ENCODE measurements at places on chromosomes 1 and 21. TPM values are rescaled to one million over a fixed set of nuclear protein-coding genes. Genes with fewer than 3 reads are reported as not detected.

DNA sequence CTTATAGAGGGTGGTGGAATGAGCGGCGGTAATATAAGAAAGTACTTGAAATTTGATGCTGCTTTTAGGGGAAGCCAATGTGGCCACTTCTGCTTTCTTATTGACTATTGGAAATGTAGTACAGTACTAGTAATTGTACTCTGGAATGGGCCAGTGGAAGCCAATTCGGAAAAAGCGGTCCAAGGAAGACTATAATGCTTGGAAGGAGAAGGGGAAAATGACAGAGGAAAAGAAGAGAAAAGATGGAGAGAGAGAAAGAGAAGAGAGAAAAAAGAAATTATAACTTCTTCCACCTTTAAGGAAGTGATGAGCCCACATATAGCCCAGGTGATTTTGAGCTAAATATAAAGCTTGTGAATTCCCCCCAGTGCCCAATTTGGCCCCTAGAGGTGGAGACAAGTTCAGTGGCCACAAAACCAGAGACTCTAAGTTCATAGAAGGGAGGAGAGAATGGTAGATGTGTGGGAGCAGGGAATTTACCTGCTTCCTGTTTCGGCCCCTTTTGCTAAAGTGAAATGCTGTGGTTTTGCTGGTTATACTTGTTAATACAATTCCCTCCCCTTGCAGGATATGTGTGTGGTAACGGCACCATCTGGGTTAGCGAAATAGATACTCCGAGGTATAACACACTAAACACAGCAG, 35.7 kb upstream of the DUSP10 start:
- no peak for DNase-seq

- DNase-seq: no peak
These were observed 27.6 kb upstream of the RGL1 start for GRCh38 chr1:183777328-183777727.

- DNase-seq: no peak
These were observed 100.5 kb downstream of the GIPC2 start for GRCh38 chr1:78146205-78146771.

- no peak for DNase-seq
These were observed 394.3 kb downstream of the KCNH1 start for GRCh38 chr1:210739627-210740026.

- peak; percentile 74 for DNase-seq
These were observed 1.2 kb upstream of the DHRS3 start for GRCh38 chr1:12618965-12619791.

GRCh38 chr1:216997069-216997468, 273.8 kb upstream of the ESRRG start:
- no peak for DNase-seq

GRCh38 chr1:21594935-21595897, 73.9 kb downstream of the RAP1GAP start:
- DNase-seq: peak; percentile 46

MRPS14 gene
- 35.5 TPM for total RNA-seq

TRNP1 gene
- 296 TPM for total RNA-seq

GRCh38 chr1:87452648-87453047, 124.0 kb downstream of the LMO4 start:
- DNase-seq: no peak

SLC5A9 gene
- total RNA-seq: 15.2 TPM

- DNase-seq: no peak
These were observed 723.9 kb downstream of the PTPRU start for GRCh38 chr1:29960156-29960755.

- peak; percentile 8 for DNase-seq
These were observed 17.3 kb upstream of the LRP8 start for GRCh38 chr1:53344921-53345838.

DNA sequence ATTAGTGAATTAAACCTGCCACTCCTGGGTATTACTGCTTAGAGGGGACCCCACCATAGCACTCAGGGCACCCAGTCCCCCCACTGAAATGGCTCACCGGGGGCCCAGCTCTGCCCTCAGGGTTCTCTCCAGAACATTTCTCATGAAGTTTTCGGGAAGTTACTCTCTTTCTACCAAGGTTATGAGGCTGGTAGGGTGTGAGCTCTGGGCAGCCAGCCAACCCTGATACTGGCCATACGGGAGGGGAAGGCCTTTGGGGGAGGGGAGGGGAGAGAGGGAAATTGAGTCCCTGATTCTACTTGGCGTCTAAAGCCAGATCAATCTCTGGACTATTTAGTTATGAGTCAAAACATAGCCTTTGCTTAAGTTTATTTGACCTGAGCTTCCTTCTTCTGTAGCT, 12.9 kb upstream of the PDE9A start:
- peak; percentile 79 for DNase-seq

DNA sequence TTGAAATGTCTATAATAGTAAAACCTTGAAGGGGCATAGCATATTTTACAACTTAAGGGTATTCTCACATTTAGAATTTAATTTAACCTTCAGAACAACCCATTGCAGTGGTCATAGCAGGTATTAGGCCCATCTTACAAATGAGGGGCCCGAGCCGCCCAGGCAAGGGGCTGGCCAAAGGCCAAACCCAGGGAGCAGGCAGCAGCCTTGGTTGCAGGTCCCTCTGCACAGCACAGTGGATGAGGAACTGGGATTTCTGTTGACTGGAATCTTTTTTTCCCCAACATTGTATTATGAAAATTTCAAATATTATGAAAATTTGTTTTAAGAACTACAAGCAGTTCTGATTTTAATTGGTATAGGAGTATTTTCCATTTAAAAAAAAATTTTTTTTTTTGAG, 33.2 kb downstream of the CCSAP start:
- DNase-seq: no peak

- no peak for DNase-seq
These were observed 201.5 kb downstream of the S1PR1 start for GRCh38 chr1:101438359-101438758.

DNA sequence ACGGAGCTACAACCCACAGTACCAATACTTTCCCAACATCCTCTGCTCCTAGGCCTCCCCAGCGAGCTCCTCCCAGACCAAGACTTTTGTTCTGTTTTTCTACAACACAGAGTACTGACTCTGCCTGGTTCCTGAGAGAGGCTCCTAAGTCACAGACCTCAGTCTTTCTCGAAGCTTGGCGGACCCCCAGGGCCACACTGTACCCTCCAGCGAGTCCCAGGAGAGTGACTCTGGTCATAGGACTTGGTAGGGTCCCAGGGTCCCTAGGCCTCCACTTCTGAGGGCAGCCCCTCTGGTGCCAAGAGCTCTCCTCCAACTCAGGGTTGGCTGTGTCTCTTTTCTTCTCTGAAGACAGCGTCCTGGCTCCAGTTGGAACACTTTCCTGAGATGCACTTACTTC, 20.6 kb downstream of the PLA2G5 start:
- no peak for DNase-seq

- DNase-seq: no peak
These were observed 152.9 kb upstream of the EDN2 start for GRCh38 chr1:41637367-41637766.

GRCh38 chr1:960363-961131, at the start of gene KLHL17:
TSS of gene KLHL17 (plus strand) at chr1:960584. CDS start at chr1:960694, 110 bp downstream.
- DNase-seq: peak; percentile 67

TSNAX gene
- 31.7 TPM for total RNA-seq

DNA sequence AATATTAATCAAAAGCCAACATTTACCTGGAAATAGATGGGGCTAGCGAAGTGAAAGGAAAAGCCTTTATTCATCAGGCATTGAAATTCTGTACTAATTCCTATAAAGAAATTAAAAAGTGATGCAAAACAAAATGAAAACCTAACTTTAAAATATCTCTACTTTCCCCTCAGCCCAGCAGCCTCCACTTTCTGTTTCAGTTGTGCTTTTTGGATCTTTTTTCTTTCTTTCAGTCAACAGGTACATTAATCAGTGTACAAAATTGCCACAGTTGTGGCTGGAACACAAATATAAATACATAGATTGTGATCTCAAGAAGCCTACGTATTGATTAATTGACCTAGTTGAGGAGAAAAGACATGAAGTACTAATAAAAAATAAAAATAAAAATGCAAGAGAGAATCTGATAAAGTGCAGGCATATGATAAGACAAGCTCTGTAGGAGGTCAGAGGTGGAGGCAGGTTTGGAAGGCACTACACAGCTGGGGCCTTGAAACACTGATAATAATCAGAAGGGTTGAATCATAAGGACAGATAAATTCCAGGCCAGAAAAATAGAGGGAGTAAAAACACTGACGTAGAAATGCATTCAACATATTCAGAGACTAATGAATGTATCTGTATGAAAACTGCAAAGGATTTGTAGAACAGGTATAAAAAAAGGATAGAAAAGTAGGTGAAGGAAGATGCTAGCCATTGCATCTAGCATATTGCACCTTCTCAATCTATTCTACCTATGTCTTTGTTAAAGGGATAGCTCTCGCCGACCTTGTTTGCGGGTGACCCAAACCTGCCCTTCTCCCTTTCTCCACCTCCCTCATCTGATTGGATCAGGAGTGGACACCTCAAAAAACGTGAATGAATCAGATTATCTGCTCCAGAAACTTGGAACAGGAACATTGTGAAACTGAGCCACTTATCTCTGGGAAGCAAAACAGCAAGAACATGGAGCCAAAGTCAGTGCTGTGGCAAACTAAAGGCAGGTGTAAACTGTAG, 607.8 kb upstream of the ADGRL2 start:
- DNase-seq: no peak

NSL1 gene
- total RNA-seq: 29.7 TPM

GRCh38 chr1:53266038-53266437, 27.7 kb upstream of the MAGOH start:
- DNase-seq: no peak

- DNase-seq: no peak
These were observed 18.0 kb upstream of the MFSD2A start for GRCh38 chr1:39936724-39937491.

Data from mucosa of gallbladder (tissue), 1 donor.